ENCODE measurements at places on chromosomes 3 and 15.

- DNase-seq: no peak
These were observed 120.8 kb downstream of the SLCO3A1 start for GRCh38 chr15:91974321-91974720.

DNA sequence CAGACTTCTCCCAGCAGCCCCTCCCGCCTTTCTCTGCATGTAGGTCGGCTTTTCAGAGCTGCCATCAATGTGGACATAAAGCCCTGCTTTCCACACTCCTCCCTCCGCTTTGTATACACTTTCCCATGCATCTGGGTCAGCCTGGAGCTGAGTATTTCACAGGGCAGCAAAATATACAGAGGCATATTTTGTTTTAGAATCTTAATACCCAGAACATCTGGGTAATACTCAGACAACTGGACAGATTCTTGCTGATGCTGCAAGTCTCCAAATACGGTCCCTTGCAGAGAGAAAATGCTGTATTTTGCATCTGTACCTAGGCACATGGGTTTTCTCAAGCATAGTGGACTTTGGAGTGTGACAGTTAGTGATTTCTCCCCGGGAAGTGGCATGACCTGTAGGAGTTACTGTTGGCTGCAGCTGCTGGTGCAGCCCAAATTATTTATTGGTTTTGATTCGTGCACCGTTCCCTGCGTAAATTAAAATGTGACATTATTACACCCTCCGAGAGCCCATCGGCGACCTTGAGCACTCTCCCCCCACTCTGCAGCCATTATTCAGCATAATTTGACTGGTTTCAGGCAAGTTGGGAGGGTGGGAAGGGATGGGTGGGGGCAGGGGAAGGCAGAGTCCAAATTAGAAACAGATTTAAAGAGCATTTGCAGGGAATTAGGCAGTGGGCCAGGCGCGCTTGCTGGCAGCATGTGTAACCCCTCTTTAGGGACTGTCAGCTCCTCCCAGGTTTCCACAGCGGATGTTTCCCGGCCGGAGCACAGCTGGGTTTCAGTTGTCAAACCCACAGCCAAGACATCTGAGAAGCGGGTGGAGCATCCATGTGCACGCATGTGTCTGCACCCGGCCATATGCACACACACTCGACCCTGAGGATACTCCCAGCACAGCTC, 100.8 kb downstream of the CPN2 start:
- no peak for DNase-seq

- peak; percentile 15 for DNase-seq
These were observed 13.0 kb downstream of the C3orf18 start for GRCh38 chr3:50554553-50554952.

DNA sequence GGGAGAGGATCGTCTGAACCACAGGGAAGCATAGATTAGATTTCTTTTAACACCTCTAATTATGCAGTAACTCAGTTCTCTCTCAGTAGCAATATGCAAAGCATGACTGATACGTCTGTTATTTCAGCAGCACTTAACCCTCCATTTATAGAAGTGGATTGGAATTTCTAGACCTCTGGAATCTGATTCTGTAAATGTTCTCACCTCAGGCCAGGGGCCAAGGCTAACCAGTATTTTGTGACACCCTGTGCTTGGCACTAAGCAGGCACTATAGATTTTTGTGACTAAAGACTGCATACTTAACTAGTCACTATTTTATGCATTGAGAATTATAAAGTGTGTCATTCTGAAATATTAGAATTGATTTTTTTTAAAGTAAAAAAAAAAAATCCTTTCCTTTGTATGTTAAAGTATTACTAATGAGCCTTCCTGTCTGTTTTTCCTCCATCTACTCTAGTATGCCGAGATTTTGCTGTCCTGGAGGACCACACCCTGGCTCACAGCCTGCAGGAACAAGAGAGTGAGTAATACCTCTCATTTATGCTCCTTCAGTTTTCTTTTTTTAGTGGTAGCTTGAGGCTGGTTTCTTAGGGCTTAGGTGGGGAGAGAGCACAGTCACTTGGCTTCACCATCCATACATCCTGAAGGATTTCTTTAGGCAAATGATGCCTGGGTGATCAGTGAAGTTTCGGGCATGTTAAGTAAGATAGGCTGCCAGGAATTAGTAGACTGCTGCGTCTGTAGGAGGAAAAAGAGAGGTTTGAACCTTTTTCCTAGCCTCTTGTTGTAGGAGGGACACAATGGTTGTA, 26.5 kb upstream of the UTS2B start:
- DNase-seq: no peak

DNA sequence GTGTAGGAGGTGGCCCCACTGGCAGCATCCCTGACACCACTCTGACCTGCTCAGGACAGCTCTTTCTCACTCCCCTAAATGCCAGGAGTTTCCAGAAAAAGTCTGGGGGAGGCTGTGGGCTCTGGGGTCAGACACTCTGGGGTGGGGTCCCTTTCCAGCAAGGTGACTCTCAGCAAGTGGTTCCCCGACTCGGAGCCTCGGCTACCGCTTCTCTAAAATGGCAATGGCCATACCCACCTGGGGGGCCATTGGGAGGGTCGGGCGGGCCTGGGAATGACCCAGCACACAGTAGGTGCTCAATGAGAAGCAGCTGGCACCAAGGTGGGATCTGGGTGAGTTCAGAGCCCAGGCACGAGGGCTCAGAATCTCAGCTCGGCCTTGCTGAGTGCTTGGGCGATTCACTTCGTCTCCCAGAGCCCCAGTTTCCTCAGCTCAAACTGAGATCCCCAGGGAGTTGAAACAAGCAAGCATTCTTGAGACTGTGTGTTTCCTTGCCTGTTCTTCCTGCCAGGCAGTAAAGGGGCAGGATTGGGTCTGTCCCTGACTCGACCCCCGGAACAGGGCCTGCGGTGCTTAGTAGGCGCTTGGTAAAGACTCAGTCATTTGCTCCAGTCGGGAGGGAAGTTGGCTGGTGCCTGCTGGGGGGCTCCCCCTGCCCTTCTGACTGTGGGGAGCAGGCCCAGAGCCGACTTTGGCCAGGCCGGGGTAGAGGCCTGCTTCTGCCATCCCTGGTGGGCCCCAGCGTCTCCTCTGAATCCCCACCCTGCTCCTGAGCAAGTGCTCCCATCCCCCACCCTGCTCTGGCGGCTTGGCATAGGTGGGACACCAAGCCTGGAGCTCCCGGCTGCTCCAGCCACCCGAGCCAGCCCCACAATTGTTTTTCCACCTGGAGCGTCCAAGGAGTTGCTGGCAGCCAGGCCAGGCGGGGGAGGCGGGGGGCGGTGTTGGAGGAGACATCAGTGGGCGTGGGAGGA, 32.9 kb upstream of the FBLN2 start:
- DNase-seq: no peak

DNA sequence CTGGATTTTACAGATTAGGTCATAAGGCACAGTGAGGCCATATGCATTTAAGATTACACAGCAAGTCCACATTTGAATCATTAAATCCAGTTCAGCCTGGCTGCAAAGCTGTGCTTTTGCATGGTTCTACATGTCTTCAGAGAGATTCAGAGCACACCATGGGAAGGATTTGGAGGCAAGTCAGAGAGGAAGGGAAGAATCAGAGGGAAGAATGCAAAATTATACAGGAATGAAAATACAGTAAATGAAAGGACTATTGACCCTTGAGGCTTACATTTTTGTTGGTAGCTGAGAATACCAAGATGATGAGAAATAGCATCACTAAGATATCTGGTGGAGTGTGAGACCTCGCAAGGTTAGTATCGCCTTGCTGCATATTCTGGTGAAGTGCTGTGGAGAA, 13.9 kb downstream of the FILIP1L start:
- no peak for DNase-seq

- DNase-seq: no peak
These were observed 222.7 kb downstream of the TP63 start for GRCh38 chr3:189853906-189854305.

GRCh38 chr3:71831599-71831998, 46.7 kb upstream of the PROK2 start:
- DNase-seq: no peak

GRCh38 chr3:42742259-42742658, 30.8 kb downstream of the CCDC13 start:
- DNase-seq: no peak

GRCh38 chr15:62649793-62650420, 392.6 kb upstream of the TPM1 start:
- DNase-seq: no peak

GRCh38 chr15:43516801-43517353, 531 bp upstream of the MAP1A start:
- DNase-seq: no peak

GRCh38 chr3:100376301-100376700, 24.6 kb downstream of the TOMM70 start:
- no peak for DNase-seq

GRCh38 chr3:60912876-60913275, 338.4 kb downstream of the FHIT start:
- no peak for DNase-seq

DNA sequence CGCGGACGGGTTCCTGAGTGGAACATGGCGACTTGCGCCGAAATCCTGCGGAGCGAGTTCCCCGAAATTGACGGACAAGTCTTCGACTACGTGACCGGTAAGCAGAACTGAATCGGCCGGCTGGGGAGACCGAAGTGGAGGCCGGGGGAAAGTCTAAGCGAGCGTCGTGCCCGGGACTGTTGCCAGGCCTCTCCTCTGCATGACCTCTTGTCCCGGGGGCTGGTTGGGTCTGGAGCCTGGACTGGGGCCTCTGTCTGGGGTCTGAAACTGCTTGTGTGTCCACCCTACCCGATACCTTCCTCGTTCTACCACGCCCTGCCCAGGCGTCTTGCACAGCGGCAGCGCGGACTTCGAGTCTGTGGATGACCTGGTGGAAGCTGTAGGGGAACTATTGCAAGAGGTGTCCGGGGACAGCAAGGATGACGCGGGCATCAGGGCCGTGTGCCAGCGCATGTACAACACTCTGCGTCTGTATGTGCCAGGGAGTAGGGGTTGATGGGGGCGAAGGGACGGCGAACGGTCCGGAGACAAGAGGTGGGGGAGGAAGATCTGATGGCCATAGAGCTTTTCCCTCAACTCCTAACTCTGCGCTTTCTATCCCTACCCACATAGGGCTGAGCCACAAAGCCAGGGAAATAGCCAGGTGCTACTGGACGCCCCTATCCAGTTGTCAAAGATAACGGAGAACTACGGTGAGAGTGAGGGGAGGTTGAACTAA, at the start of gene ABCF3:
TSS of gene ABCF3 (plus strand) at position 16 of the 718 bp plus-strand sequence. CDS start at position 25, 9 bp downstream.
- DNase-seq: no peak

GRCh38 chr15:71079208-71080044, 35.8 kb upstream of the THSD4 start:
- no peak for DNase-seq

GRCh38 chr3:63874769-63875168, 11.1 kb downstream of the ATXN7 start:
- DNase-seq: peak; percentile 10

DNA sequence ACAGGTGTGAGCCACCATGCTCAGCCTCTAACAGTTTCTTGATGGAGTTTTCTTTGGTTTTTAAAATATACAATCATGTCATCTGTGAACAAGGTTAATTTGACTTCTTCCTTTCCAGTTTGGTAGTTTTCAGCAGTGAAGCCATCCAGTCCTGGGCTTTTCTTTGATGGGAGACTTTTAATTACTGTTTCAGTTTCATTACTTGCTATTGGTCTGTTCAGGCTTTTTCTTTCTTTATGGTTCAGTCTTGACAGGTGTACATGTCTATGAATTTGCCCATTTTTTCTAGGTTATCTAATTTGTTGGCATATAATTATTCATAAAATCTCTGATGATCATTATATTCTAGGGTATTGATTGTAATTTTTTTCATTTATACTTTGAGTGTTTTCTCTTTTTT, 36.8 kb downstream of the PFN2 start:
- no peak for DNase-seq

- no peak for DNase-seq
These were observed 7.7 kb downstream of the TNK2 start for GRCh38 chr3:195900436-195901355.

DNA sequence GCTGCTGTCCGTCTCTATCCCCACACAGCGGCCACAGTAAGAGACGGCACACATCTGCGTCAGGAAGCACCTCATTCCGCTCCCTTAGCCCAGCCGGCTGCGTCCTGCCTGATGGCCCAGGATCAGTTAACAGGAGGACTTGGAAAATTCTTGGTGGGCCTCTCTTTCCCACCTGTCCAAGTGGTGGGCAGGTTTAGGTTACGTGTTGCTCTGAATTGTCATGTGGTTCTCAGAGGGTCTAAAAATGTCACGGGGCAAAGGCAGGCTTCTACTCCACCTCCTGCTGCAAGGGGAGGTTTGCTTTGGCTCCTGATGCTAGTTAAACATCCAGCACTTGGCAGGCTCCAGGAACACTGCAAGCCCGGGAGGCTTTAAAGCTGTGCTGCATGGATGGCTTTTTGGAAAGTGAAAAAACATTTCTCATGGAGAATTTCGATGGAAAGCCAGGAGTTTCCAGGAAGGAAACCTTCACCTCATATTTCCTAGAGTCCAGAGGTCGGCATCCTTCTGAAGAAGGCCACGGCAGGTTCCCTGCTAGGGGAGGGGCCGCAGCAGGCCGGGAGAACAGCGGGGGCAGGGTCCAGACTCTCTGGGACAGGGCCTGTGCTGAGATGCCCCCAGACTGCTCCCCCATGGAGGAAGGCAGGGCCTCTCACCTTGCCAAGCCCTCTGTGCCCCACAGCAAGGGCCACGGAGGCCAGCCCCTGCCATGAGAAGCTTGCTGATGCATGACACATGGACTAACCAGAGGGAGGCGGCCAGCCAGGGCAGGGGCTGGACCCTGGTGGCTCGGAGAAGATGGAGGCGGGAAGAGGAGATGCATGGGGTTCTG, 10.8 kb downstream of the CTSH start:
- no peak for DNase-seq

DNA sequence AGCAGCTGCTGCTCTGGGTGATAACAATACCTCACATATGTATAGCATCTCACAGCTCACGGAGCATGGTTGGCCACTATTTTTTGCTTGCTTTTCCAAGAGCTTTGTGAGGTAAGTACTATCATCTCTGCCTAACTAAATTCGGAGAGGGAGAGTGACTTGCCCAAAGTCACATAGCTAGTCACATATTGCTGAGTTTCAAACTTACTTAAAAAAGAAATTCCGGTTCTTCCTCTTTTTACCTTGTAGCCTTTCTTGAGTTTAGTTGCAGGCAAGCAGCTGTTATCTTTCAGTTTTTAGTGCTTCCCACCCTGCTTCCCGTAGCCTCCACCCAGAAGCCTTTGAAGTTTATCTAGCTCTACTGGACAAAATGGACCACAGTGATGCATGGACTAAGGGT, 309.2 kb downstream of the PDCD6IP start:
- no peak for DNase-seq

DNA sequence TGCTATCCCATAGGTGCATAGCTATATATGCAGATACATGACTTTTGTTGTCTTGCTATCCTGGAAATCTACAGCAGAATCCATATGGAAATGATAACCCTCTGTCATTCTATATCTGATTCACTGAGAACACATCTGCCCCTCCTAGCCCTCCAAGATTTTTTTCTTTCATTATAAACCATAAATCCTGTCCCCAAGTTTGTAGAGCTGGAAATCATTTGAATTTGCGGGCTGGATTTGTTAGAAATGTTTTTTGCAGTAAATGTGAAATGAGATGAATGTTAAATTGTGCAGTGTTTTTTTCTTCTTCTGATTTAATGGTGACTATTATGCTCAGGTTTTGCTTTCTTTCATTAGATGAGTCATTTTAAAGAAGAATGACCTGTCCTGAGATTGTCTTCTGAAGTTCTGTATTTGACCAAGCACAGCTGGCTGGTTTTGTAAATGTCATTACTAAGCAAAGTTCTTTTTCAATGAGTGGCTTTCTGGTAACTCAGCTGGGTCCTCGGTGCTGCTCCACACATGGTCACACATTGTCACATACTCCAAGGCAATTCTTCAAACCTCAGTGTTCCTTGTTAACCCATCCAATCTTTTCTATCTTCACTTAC, 25.3 kb upstream of the ABHD17C start:
- DNase-seq: no peak

- no peak for DNase-seq
These were observed 101.1 kb downstream of the NR1D2 start for GRCh38 chr3:24046214-24046613.

All from NK-92 treated with Interleukin-12 subunit alpha and Interleukin-12 subunit beta, amount 100 ng/mL, for 24 hours (cell line).